C1 segment of cervical spinal cord (tissue), 14 donors: ENCODE measurements at places on chromosomes 2 and 18.
A peak's percentile ranks its signal among the peaks of the same experiment; 100 is the strongest.

DNA sequence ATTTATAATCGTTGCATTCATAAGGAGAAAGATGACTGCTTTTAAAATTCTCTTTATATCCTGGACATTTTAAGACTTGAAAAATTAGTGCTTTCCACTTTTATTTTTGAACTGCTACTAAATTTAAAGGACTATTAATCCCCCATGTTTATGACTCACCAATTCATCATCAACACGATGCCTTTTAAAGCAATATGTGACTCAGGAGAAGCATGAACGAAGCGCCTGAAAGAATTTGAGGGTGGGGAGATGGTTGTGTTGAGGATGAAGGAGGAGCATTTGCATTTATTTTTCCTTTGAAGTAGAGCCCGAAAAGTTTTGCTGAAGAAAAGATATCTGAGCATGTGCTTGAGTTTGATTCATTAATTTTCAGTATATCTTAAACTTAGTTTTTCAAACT lies 192.2 kb upstream of the LRRTM1 start:
- DNase-seq = no peak

- DNase-seq = no peak
Observed at GRCh38 chr2:219851169-219851568, 223.7 kb downstream of the SLC4A3 start.

- DNase-seq = no peak
Observed at GRCh38 chr2:179569831-179570233, 291.6 kb downstream of the ZNF385B start.

- DNase-seq = no peak
Observed at GRCh38 chr2:118697781-118698180, 149.7 kb downstream of the EN1 start.

- no peak for DNase-seq
Observed at GRCh38 chr18:475202-476031, 25.1 kb downstream of the COLEC12 start.

GRCh38 chr2:98372579-98372978 lies 26.3 kb downstream of the CNGA3 start:
- no peak for DNase-seq

DNA sequence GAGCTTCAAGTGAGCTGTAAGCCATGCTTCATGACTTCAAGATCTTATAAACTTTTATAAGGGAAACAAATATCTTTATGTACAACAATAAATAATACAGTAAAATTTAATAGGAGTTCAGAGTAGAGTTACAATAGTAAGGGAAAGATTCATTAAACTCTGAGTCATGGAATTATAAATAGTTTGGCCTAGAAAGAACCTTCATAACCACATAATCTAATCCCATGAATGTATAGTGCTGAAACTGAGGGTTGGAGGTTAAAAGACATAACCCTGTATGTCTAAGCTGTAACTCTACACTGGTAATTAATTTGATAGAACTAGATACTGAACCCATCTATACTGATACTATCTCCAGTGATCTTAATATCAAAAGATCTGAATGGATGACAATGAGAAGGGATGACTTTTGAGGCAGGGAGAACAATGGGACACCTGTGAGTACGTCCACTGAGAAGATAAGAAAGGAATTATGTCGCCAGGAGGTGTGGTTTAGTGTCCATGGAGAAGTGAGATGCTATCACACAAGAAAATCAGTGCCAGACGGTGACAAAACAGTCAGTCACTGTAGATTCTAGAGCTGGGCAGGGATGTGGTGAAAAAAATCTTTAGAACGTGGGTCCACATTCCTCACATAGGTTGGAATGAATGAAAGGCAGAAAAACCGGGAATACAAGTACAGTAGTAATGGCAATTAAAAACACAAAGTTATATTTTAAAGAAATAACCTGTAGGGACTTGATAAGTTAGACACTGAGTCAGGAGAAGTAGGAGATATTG lies 1.1 kb downstream of the IL1F10 start:
- no peak for DNase-seq

GRCh38 chr2:9113262-9113661 lies 93.3 kb upstream of the ASAP2 start:
- no peak for DNase-seq

- no peak for DNase-seq
Observed at GRCh38 chr2:39914949-39915348, 135.9 kb upstream of the THUMPD2 start.

- DNase-seq = no peak
Observed at GRCh38 chr2:122101319-122101718, 345.9 kb downstream of the TSN start.

DNA sequence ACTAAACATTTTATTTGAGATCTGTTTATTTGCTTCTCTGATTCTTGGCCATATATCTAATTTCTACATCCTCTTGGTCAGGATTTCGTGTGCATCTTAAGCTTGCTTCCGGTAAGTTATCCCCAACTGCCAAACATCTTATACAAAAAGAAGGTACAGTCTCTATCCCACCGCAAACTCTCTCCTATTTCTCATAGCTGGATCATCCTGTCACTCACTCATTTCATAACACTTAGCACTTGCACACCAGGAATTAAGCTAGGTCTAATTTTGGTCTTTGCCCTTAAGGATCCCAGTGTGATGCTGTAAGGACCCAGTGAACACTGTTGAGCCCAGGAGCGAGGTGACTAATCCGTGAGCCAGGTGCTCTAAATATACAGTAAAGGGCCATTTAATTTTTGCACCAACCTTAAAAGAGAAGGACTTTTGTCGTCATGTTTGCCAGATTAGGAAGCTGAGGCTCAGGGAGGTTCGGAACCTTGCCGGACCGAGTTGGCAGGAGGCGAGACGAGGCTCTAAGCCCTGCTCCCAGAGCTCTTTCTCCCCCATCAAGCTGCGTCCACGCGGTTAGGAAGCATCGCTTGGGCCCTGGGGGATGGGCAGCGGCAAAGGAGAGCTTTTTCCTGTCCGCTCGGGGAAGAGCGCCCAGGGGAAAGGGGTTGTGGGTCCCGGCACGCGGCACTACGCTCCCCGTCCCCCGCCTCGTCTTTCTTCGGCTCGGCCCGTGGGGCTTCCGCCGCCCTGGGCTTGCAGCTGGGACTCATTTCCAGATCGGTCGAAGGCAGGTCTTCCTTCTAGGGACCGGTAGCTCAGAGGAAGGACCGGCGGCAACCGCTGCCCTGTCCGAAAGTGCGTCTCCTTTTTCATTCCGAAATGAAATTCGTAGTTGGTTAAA lies 4.1 kb upstream of the ITPRIPL1 start:
- DNase-seq = no peak

DNA sequence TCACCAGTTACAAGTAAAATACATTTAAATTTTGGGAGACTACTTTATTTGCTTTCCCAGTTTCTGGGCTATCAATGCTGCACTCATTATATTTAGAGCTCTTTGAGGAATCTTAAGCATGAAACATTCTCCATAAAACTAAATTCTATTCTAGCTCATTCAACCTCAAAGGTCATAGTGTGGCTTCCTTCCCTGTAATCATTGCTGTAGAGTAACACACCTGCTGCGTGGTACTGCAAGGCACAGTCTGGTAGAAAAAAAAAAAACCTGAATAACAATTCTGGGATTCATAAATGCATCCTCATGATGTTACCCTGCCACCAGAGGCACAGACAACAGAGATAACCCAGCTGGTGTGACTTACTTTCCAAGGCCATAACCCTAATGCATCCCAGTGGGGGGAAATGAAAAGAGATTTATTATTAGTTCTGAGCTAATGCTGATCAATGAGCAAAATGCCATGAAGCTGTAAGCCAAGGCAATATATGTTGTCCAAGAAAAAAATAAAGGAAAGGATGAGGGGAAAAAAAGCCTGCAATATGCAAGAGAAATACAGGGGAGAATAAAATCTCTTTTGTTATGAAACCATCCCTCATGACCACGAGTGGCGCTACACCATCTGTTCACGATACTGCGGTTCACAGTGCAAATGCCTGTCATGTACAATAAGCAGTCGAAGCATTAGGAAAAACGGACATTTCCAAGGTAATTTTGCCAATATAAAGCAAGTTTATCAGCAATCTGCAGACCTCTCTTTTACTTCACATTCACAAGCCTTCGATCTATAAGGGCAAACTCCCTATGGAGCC lies 1481.6 kb upstream of the PIK3C3 start:
- no peak for DNase-seq

DNA sequence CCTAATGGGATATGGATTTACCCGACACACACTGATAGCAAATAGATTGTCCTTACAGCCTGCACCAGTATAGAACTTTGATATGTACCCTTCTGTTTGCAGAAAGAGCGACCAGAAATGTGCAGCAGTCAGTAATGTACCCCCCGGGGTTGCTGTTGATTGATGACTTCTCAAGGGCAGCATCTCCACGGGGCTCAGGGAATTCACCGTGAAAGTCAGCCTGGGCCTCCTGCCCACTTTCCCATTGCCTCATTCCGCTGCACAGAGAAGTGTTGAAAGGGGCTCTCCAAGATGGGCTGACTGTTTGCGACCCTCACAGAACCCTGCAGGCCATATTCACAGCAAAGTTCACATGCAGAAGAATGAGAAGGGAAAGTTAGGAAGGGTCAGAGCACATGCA lies 241.3 kb downstream of the PRKCE start:
- DNase-seq = no peak

GRCh38 chr2:8515864-8516533 lies 165.9 kb upstream of the ID2 start:
- DNase-seq = no peak

DNA sequence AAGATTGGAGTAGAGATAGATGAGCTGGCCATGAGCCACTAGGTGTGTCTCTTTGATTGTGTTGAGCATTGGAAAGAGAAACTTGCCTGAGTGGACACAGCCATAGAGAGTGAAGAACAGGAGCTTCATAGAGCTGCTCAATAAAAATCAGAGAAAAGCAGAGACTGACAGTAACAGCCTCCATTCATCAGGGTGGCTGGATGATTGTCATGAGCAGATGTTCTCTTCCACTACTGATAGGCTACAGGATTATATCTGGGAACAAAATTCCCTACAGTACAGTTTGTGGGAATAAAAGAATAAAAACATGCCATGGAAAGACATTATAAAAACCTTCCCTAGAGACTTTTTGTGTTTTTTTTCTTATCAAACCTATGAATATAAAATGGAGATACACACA lies 404.8 kb upstream of the ACVR2A start:
- no peak for DNase-seq

GRCh38 chr2:7119132-7119835 lies 202.1 kb downstream of the RNF144A start:
- no peak for DNase-seq

DNA sequence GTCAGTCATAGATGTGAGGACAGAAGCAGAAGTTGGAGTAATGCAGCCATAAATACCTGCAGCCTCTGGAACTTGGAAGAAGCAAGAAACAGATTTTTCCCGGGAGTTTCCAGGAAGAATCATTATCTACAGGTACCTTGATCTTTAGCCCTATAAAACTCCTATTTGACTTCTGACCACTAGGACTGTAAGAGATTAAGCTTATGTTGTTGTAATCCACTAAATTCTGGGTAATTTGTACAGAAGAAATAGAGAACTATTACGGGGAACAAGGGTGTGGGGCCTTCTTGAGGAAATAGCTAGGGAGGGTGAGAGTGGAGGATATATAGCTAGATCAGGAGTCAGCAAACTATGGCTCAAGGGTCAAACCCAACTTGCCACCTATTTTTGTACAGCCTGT lies 353.2 kb downstream of the SLC4A3 start:
- no peak for DNase-seq

DNA sequence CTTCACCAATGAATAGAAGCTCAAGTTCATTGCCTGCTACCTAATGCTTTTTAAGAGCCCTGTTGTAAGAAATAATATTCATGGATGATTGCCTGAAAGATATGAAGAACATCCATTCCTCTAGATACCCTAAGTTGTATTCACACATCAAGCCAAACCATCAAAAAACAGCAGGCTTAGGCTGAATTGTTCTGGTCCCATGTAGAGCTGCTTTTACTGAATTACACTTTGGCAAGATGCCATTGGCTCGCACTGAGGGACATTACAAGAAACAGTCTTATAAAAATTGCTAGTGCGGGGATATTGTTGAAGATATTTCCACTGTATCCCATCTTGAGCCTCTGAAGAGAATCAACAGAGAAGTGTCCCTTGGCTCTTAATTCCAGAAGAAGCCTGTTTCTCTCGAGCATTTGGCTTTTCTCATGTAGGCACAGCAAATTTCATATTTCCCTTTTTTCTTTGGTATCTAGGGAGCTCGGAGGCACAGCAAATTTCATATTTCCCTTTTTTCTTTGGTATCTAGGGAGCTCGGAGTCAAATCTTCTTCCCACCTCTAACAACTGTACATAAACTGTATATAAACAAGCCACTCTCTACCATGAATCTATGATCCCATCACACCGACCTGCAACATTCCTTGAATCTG lies 107.5 kb downstream of the COLEC12 start:
- DNase-seq = no peak

- DNase-seq = no peak
Observed at GRCh38 chr2:206482123-206482522, 38.8 kb downstream of the ADAM23 start.

- DNase-seq = no peak
Observed at GRCh38 chr2:2192091-2192955, 138.8 kb downstream of the MYT1L start.

DNA sequence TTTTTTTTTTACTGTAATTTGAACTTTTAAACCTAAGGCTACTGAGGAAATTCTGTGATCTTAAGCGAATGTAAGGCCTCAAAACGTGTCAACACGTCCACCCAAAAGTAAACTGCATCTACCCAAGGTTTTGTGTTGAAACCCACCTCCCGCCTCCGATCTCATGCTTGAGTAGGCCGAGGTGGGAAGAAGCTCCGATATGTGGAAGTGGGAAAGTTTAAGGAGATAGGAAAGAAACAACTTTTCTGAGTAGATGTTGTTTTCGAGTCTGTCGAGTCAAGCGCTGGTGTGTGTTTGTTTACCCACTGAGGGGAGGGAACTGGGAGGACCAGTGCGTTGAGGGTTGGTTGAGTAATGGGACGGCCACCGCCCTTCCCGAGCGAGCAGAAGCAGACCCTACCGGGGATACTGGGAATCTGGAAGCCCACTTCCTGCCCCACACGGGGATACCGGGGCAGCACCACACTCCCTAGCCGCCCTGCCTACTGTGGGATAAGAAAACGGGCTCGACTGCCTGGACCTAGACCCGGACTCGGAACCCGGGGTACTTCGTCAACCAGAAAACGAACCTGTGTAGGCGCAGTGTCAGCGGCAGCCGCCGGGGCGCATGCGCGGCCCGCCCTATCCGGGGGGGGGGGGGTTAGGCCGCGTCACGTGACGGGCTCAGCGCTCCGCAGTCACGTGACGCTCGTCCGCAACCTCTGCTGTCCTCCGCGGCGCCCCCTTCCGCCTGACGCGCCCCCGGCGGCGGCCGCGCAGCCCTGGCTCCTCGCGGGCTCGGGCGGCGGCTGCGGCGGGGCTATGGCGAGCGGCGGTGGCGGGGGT lies at the start of gene RETREG2:
Gene RETREG2 (plus strand): TSS at position 724 of the 825 bp plus-strand sequence. CDS start 78 bp downstream, at position 802.
- peak; percentile 93 for DNase-seq

DNA sequence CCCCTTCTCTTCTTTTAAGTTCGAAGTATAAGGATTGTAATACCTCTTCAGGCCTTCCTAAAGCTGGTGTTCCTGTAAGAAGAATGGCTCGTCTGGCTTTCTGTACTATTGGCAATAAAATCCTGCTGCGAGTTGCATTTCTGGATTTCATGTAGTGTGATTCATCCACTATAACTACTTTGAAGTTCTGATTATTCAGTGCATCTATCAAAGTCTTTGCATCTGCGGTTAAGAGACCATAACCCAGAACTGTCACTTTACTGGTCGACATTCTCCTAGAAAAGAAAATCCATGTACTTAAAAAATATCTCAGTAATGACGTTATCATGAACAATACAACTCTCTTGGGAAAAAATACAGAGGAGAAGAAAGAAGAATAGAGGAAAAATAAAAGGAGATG lies 181.1 kb downstream of the ZRANB3 start:
- DNase-seq = no peak
